Astrocyte (in vitro differentiated cells and primary cell): ENCODE measurements at places on chromosomes 6 and 20. TPM values are rescaled to one million over a fixed set of nuclear protein-coding genes. Genes with fewer than 3 reads are reported as not detected.

- H3K36me3 ChIP-seq: no peaks in the 10 kb centered on the region
- no peaks in the 10 kb centered on the region for H3K27me3 ChIP-seq
- no peak overlapping the region for H3K4me3 ChIP-seq
- H3K27ac ChIP-seq: no peak overlapping the region
Observed at GRCh38 chr20:24084281-24084680, 95.7 kb upstream of the GGTLC1 start.

DNA sequence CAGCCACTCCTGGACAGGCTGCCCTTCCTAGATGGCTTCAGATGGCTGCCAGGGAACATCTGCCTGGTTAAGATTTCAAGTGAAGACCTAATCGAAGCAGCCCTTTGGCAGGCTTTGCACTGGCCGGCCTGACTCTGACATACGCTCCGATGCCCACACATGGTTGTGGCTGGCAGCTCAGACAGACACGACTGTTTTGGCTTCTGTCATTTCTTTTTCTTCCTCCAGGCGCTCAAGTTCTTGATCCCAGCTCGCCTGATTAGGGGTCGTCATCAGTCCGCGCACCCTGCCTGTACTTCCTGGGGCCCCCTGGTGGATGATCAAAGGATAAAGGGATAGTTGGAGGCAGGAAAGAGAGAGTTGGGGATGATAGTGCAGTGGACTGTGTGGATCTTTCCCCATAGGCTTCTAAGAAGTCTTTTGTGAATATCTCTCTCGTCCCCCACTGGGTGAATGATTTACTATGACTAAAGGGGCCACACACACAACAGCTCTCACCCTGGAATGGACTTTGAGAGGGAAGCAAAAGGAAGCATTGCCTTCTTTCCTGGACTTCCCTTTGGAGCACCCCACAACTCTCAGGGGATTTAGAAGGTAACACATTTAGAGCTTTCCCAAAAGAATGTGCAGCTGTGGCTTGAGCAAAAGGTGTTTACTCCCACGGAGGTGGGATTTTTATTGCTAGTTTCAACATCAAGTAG, 21.4 kb upstream of the TRAM2 start:
- H3K27me3 ChIP-seq: no peaks in the 10 kb centered on the region
- no peak overlapping the region for H3K27ac ChIP-seq
- H3K36me3 ChIP-seq: no peaks in the 10 kb centered on the region
- no peak overlapping the region for H3K4me3 ChIP-seq
- H3K4me1 ChIP-seq: peaks cover 49% of the 10 kb centered on the region

GRCh38 chr6:170473301-170473717, 79.8 kb downstream of the PSMB1 start:
- no peak overlapping the region for H3K4me3 ChIP-seq
- H3K27ac ChIP-seq: no peak overlapping the region
- no peak for DNase-seq
- H3K4me1 ChIP-seq: no peaks in the 10 kb centered on the region
- H3K36me3 ChIP-seq: no peaks in the 10 kb centered on the region
- H3K27me3 ChIP-seq: peaks cover 9% of the 10 kb centered on the region

- H3K27ac ChIP-seq: no peak overlapping the region
- no peak for DNase-seq
- H3K4me1 ChIP-seq: peaks cover 19% of the 10 kb centered on the region
- no peaks in the 10 kb centered on the region for H3K36me3 ChIP-seq
- no peak overlapping the region for H3K4me3 ChIP-seq
Observed at GRCh38 chr6:144344646-144345045, 59.5 kb downstream of the UTRN start.

GRCh38 chr20:64105846-64106434, 1.4 kb downstream of the NPBWR2 start:
- no peaks in the 10 kb centered on the region for H3K36me3 ChIP-seq
- H3K27ac ChIP-seq: no peak overlapping the region
- H3K4me3 ChIP-seq: no peak overlapping the region
- H3K4me1 ChIP-seq: no peaks in the 10 kb centered on the region

DNA sequence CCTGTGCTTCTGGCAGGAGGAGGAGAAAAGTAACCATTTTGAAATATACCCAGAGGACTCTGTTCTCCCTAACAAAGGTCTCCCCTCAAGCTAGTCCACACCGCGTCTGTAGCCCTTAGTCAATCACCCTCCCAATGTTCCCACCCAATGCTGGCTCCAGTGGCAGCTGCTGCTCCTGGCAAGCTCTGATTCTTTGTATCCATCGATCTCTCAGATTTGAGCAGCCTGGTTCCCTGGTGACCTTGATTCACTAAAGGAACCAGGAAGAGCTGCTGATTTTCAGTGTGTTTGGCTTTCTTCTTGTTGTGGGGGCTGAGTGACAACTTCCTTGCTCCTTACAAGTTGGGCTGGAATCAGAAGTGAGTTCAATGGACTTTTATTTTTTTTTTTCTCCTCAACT, 68.5 kb downstream of the FOXC1 start:
- H3K27me3 ChIP-seq: peaks cover 2% of the 10 kb centered on the region
- H3K36me3 ChIP-seq: no peaks in the 10 kb centered on the region
- DNase-seq: no peak
- H3K4me1 ChIP-seq: peaks cover 5% of the 10 kb centered on the region
- H3K27ac ChIP-seq: no peak overlapping the region
- no peak overlapping the region for H3K4me3 ChIP-seq

- H3K27ac ChIP-seq: no peak overlapping the region
- no peak for DNase-seq
- H3K4me1 ChIP-seq: peaks cover 7% of the 10 kb centered on the region
- no peaks in the 10 kb centered on the region for H3K27me3 ChIP-seq
- peaks cover 2% of the 10 kb centered on the region for H3K36me3 ChIP-seq
Observed at GRCh38 chr20:36179170-36179945, 24.8 kb downstream of the EPB41L1 start.

- no peak for DNase-seq
- no peak overlapping the region for H3K27ac ChIP-seq
- no peak overlapping the region for H3K4me3 ChIP-seq
- H3K4me1 ChIP-seq: no peaks in the 10 kb centered on the region
- H3K36me3 ChIP-seq: no peaks in the 10 kb centered on the region
- H3K27me3 ChIP-seq: no peaks in the 10 kb centered on the region
Observed at GRCh38 chr20:20084296-20084752, 32.0 kb downstream of the CFAP61 start.

GRCh38 chr20:38979842-38980241, 17.7 kb downstream of the DHX35 start:
- H3K27me3 ChIP-seq: no peaks in the 10 kb centered on the region
- no peak for DNase-seq
- H3K36me3 ChIP-seq: peaks cover 4% of the 10 kb centered on the region
- no peak overlapping the region for H3K4me3 ChIP-seq
- H3K27ac ChIP-seq: no peak overlapping the region

DNA sequence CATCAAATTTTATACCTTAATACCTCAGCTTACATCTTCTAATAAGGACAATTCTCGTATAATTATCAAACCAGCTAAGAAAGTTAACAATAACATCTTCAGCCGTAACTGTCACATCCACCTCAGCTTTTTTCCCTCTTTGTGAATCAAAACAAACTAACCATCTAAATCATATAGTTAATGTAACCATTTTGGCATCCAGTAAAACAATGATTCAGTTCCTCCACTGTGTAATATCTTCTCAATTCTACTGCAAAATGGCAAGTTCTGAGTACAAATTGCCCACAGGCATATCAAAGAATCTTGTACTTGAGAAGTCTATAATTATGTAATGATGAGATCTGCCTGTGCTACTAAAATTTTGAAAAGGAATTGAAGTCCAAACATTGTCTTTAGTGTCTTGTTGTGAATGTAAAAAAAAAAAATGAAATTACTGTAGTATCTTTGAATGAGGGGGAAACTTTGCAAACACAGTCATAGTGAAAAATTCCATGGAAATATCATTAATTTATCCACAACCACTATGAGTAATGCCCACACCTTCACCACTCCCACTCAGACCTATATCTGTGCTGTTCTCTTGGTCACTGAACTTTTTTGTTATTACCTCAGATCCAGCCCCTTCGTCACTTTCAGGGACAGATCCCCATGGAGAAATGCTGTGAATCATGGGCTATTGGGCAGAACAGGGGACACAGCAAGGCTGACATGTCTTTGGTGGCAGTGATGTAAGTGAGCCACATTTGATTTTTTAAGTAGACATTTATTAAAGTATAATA, 178.6 kb upstream of the RAB32 start:
- no peak overlapping the region for H3K4me3 ChIP-seq
- no peaks in the 10 kb centered on the region for H3K27me3 ChIP-seq
- H3K27ac ChIP-seq: no peak overlapping the region
- no peaks in the 10 kb centered on the region for H3K4me1 ChIP-seq

DNA sequence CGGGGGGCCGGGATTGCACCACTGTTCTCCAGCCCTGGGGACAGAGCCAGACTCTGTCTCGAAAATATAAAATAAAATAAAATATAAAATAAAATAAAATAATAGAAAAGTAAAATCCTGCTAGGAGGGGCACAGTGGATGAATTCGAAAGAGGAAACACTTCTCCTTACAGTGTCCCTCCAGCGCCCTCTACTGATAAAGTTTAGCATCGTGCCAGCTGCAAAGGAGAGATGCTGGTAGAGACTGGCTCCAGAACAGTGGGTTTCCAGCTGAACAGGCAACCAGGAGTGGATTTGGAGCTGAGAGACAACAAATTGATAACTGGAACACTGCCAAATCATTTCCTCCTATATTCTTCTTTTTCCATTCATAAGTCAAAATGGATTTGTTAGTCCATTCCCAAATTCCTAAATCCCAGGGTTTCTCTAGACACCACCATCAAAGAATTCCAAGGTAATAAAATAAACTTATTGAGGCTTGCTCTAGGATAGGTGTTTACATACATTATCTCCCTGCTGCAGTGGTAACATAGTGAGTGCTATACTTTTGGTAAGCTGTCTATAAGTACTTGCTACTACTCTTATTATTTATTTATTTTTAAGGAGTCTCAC, 31.7 kb upstream of the TBPL1 start:
- H3K4me1 ChIP-seq: peaks cover 3% of the 10 kb centered on the region
- peak; percentile 33 for DNase-seq
- no peaks in the 10 kb centered on the region for H3K27me3 ChIP-seq
- H3K27ac ChIP-seq: no peak overlapping the region
- H3K4me3 ChIP-seq: no peak overlapping the region
- no peaks in the 10 kb centered on the region for H3K36me3 ChIP-seq

GRCh38 chr6:9233686-9234085, 798.3 kb upstream of the SLC35B3 start:
- no peaks in the 10 kb centered on the region for H3K27me3 ChIP-seq
- no peak overlapping the region for H3K27ac ChIP-seq
- H3K4me3 ChIP-seq: no peak overlapping the region
- no peak for DNase-seq

GRCh38 chr6:155890409-155890808, 434.8 kb upstream of the NOX3 start:
- H3K27ac ChIP-seq: no peak overlapping the region
- no peak overlapping the region for H3K4me3 ChIP-seq
- H3K4me1 ChIP-seq: no peaks in the 10 kb centered on the region
- no peaks in the 10 kb centered on the region for H3K27me3 ChIP-seq

Gene HAO1
- 0.17 and 0.20 TPM in 2 replicates for total RNA-seq

Gene RAE1
- 29.2 and 31.1 TPM in 2 replicates for total RNA-seq

Gene DYNLT2
- 0.53 and 1.0 TPM in 2 replicates for total RNA-seq

Gene CDKAL1
- 11.6 and 13.7 TPM in 2 replicates for total RNA-seq

Gene NRSN2
- 57.8 and 64.0 TPM in 2 replicates for total RNA-seq

Gene PPP1R14C
- total RNA-seq: 3.9 and 6.6 TPM in 2 replicates

Gene PLCB1
- total RNA-seq: 10.7 and 11.0 TPM in 2 replicates

Gene SEL1L2
- total RNA-seq: not detected in 2 replicates

Gene MMP24
- 13.7 and 15.6 TPM in 2 replicates for total RNA-seq

Gene BCAS1
- total RNA-seq: 0.31 TPM in 1 of 2 replicates, not detected in the other
